Left renal cortex interstitium (tissue), 4 donors: ENCODE measurements at places on chromosomes 2 and 18. TPM values are rescaled to one million over a fixed set of nuclear protein-coding genes. Genes with fewer than 3 reads are reported as not detected.

DNA sequence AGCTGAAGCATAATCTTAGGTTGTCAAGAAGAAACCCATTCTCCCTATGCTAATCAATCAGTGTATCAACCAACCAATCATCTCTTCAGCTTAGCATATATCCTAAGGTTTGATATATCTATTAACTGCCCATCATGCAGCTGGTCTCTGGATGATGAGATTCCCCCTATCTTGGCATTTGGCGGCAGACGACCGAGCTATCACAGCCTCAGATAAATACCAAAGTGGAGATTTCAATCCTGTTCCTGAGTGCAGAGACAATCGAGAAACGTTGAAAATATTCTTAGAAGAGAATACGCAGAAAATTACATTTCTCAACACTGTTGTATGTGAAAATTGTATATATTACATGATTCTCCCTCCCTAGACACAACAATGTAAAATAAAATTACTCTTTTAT lies 259.0 kb upstream of the SIX3 start:
- no peak for DNase-seq

DNA sequence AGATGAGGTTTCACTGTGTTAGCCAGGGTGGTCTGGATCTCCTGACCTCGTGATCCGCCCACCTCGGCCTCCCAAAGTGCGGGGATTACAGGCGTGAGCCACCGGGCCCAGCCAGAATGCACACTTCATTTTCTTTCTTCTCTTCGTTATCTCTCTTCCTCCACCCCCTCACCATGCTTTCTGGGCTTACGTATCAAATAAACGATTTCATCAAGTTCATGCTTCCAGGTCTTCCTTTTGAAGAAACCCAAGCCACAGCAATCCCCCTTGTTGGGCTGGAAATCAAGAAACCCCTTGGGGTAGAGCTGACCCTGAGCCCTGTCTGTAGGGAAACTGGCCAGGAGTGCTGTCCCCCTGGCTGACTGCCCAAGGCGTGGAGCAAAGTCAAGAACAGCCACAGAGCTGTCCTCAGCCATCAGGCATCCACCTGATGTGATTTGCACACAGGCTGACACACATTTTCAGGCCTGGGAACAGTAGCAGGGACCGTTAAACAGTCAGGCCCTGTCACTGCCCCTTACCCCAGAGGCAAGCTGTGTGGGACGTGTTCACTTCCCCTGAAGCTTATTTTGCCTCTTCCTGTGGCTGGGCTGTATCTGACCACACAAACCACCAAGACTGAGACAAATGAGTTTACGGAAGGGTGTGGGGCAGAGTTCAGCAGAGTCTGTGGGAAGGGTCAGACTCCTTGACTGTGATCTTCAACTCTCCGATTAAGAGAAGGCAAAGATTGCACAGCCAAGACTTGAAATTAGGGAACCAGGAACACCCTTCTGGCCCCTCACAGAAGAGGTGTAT lies 15.1 kb upstream of the NMUR1 start:
- no peak for DNase-seq

GRCh38 chr2:154264024-154264423 lies 392.3 kb downstream of the GALNT13 start:
- no peak for DNase-seq

GRCh38 chr2:107430006-107430405 lies 396.7 kb upstream of the RGPD4 start:
- DNase-seq: no peak

- DNase-seq: peak; percentile 69
Measured at GRCh38 chr18:49359732-49360444, 100.6 kb downstream of the DYM start.

DNA sequence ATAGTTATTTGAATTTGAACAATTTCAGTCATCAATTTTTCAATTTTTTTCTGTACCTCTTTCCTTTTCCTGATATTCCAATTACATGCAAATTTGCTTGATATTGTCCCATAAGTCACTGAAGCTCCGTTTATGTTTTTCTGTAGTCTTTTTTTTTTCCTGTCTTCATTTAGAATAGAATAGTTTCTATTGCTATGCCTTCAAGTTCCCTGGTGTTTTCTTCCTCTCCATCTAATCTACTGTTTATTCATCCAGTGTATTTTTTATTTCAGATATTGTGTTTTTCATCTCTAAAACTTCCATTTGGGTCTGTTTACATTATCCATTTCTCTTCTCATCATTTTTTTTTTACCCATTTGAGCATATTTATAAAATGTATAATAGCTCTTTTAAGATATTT lies 8.0 kb upstream of the EIF2AK2 start:
- DNase-seq: no peak

- no peak for DNase-seq
Measured at GRCh38 chr2:160907738-160908137, 252.5 kb upstream of the TANK start.

DNA sequence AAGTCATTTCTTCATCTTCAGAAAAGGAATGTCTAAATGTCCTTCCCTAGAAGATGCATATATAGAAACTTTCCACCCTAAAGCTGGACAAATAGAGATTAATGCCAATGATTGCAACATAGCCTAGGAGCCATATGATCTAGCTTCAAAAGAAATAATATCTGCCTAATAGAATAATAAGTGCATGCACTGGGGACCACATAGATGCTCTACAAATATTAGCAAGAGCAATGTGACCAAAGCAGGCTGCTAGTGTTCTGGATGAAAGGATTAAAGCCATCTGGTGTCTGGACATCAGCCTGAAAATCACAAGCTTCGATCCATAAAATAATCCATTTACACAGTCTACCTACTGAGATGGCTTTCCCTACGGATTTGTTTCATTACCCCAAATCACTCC lies 280.1 kb upstream of the KLHL14 start:
- no peak for DNase-seq

Gene PIEZO2
- polyA plus RNA-seq: 15.7 TPM

GRCh38 chr2:224381521-224382279 lies 20.2 kb downstream of the FAM124B start:
- DNase-seq: no peak

- DNase-seq: no peak
Measured at GRCh38 chr18:74899554-74899953, 301.9 kb downstream of the ZNF407 start.

Gene MYO7B
- 28.9 TPM for polyA plus RNA-seq

Gene RBM45
- polyA plus RNA-seq: 23.9 TPM

- no peak for DNase-seq
Measured at GRCh38 chr18:11747731-11748130, 58.7 kb downstream of the GNAL start.

Gene OR6B3
- not detected for polyA plus RNA-seq

DNA sequence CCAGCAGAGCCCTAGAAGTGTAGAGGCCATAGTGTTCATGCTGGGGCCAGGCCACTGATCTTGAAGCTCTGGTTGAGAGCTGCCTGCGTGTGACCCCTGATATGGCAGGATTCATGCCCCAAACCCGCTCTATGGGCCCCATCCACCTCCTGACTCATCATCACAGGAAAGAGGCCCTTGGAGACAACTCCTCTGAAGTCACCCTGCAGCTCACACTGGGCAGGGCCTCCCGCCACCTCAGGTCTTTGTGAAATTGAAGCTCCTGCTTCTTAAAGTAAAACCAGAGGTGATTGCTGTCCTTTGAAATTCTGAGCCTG lies 12.0 kb upstream of the TUBB6 start:
- DNase-seq: no peak

Gene KIF1A
- polyA plus RNA-seq: 7.9 TPM

DNA sequence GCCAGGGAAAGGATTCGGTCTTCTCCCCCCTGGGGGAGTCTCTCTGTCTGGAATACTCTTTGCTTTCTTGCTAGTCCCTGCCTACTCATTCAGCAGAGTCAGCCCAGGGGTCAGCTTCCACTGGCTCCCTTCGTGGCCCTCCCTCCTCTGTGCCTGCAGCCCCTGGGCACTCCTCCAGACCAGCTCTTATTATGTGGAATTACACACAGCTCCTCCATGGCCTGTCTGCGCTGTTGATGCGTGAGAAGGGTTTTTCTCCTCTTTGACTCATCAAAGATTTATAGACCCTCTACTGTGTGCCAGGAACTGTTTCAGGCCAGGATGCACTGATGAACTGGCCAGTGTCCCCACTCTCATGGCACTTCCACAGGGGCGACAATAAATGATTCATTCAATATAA lies 44.4 kb downstream of the ST8SIA5 start:
- no peak for DNase-seq

Gene LOXL3
- polyA plus RNA-seq: 10.3 TPM

Gene PROKR1
- polyA plus RNA-seq: 0.31 TPM
